ENCODE measurements at places on chromosomes 2 and 18.

DNA sequence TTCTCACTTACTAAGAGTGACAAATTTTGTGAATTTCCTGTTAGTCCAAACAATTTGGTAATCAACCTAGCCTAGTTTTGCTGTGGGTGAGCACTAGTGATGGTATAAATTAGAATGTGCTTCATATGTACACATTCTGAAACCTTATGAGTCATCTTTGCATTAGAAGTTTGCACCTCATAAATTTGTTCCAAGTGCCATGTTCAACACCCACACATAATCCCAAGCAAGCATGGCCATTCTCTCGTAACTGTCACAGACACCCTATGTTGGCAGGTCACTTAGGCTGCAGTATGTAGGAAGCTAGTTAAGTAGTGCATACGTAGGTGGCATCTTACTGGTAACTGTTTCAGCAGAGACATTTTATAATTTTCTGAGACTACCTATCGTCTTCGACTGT is 46.9 kb downstream of the NAB1 start:
- DNase-seq = no peak

DNA sequence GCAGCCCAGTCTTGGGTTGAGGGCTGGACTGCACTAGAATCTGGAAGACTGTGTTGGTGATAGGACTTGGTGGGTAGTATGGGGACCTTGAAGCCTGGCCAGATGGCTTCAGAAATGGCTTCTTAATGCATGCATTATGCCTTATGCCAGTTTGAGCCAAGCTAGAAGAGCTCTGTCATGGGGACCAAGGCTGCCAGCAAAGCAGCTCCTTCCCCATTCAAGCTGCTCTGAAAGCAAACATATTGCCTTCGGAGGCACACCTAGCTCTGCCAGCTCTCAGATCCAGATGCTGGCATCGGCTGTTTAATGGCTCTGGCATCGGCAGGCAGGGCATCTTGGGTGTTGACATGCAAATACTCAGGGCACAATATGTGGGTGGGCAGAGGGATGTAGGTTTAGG is 59.0 kb upstream of the IGFBP5 start:
- DNase-seq = no peak

DNA sequence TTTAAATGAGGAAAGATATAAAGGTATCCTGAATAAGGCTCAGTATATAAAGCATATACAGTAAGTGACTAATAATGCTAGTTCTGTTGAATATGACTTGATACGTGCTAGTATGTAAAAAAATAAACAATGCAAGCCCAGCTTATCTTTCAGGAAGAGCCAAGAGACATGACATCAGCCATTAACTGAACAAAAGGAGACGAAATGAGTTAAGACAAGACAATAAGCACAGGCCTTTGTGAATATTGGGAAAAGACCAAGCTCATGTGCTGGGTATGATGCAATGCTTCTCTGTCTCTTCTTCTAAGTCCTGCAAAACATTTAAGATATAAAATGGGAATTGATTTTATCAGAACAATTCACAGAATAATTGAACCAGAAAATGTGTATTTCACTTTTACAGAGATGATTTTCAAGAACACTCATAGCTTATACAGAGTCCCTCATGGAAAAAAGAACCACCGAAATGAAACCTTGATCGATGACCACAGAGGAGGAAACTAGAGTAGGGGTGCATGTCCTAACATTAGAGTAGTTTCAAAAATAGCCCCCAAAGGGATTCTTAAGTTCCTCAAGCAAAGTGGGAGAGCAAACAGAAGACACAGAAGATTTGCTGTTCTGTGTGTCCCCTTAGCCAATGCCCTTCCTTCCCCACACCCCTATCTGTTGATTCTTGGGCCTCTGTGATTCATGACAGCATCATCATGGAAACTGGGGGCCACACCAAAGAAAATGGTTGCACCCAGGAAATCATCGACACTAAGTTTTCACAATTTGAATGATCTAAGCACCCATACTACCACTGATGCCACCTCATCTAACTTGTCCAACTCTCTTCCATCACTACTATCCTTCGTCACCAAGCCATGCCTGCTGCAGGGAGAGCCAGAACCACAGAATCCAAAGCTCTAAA is 68.0 kb upstream of the CRIM1 start:
- peak; percentile 17 for DNase-seq

DNA sequence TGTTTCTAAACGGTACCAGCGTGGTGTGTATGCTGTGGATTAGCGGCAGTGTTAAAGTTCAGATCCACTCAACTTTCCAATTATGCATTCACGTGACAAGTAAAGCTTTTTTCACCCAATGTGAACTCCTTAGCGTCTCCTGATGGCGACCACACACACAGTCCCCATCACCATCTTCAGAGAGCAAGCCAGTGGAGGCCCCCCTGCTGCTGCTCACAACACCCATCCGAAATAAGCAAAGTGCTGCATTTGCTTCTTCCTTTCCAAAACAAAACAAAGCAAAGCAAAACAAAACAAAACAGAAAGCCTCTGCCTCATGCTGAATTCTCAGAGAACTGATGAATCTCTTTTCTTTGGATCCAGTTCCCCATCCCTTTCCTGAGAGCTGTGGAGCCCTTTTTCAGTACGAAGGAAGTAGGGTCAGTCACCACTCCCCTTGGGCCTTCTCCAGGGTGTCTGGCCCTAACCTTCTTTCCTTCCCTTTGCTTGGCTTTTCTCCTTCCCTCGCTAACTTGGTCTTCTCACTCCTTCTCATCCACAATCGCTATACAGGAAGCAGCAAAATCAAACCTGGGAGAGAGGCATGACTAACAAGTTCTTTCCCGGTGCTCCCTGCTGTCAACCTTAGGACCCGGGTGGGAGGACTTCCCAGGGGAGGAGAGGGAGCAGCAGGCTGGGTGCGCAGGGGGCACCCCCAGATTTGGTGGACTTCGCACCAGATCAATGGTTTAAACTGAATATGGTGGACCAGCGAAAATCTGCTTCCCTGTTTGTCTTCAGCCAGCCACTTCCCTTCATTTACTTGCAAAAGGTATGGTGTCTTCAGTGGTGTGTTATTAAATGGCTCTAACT is 56.0 kb downstream of the NRP2 start:
- peak; percentile 35 for DNase-seq

DNA sequence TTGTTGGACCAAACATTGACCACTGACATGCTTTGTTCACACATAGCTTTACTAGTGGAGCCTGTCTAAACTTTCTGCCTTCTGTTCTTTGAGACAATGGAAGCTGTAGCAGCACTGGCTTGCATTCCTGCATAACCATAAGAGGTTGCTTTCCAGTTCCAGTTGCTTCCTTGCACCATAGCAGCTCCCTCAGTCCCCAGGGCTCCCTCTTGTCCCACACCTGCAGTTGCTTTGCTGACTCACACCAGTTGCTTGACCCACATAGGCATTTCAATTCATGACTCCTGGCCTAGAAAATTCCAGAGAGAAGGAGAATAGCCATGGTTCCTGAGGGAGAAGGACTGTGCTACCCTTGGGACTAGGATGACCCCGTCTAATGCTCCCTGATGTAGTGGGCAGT is 20.9 kb downstream of the SGPP2 start:
- DNase-seq = no peak

- no peak for DNase-seq
Observed at GRCh38 chr2:75647771-75648170, 1.2 kb downstream of the MRPL19 start.

GRCh38 chr18:55386545-55386944 is 201.4 kb downstream of the TCF4 start:
- no peak for DNase-seq

DNA sequence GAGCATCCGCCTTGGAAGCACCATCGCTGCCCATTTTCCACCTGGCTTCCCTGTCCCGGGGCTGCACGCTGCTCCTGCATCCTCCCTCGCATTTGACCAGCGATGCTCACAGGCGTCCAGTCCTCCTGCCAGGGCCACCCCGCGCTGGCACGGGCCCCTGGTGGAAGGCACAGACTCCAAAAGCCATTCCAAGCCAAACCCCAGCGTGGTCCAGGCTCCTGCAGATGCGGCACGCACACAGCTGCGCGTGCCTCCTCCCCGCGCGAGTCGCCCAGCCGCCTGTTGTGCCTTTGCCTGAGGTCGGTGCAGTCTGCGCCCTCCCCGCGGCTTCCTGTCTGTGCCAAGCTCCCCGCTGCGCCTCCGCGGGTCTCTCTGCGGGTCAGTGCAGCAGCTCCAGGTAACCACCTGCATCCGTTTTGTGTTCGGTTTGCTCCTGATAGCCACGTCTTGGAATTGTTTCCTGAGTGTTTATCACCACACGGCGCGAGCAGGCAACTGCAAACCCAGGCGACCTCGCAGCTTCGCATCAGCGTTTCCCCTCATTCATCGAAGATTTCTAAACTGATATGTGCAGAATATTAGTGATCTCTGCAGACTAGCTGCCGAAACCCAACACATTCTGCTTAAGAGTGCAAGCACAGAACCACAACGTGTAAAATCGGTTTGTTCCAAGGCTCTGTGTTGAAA is 65.2 kb upstream of the SALL3 start:
- no peak for DNase-seq

DNA sequence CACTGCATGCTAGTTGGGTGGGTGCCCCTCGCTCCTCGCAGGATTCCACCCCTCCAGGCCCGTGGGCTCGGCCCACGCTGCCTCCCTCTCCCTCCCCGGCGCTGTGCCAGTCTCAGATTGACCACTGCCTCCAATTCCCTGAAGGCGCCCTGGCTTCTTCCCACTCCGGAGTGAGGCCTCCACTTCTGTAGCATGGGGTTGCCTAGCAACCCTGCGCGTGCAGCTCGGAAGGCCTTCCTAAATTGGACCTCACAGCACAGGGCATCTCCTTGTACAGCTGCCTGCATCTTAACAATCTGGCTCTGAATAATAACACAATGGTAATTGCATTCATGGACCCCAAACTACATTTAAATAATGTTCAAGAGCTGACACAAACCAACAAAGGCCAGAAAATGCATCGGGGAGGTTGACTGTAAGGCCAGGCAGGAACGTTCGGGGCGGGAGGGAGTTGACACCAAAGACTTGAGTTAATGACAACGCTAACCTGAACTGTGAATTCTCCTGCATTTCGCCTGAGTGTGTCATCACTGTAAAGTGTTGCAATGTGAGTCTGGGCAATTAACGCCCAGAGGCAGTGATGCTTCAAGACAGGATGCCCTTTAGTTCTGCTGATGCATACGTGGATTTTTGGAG is 222.9 kb downstream of the ZBTB7C start:
- peak; percentile 39 for DNase-seq

- DNase-seq = no peak
Observed at GRCh38 chr2:230254152-230254881, 28.8 kb downstream of the SP140 start.

- no peak for DNase-seq
Observed at GRCh38 chr18:60112369-60112768, 212.6 kb downstream of the PMAIP1 start.

- no peak for DNase-seq
Observed at GRCh38 chr2:9390991-9391390, 32.3 kb downstream of the ITGB1BP1 start.

GRCh38 chr2:106664669-106665068 is 177.5 kb downstream of the CD8B2 start:
- DNase-seq = no peak

GRCh38 chr2:241997017-241997416 is 127.5 kb downstream of the RTP5 start:
- no peak for DNase-seq

- DNase-seq = no peak
Observed at GRCh38 chr18:68178921-68179320, 536.0 kb downstream of the TMX3 start.

DNA sequence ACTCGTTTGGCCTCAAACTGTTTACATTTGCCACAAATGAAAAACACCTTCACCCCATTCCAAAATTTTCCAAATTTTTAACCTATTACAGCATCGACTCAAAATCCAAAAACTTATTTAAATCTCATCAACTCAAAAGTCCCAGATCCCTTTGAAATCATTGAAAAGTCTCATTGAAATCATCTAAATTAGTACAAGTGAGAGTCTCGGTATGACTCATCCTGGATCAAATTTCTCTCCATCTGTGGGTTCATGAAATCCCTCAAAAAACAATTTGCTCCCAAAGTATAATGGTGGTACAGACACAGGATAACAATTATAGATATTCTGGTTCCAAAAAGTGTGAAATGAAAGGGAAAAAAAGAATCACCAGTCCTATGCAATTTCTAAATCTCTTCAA is 65.1 kb downstream of the LRP1B start:
- no peak for DNase-seq
